ENCODE measurements at places on chromosomes 11 and 22.
A peak's percentile ranks its signal among the peaks of the same experiment; 100 is the strongest.

- DNase-seq = no peak
Measured at GRCh38 chr22:46443850-46444389, 93.5 kb downstream of the CELSR1 start.

GRCh38 chr11:6397636-6398035 is 7.4 kb downstream of the SMPD1 start:
- DNase-seq = no peak

DNA sequence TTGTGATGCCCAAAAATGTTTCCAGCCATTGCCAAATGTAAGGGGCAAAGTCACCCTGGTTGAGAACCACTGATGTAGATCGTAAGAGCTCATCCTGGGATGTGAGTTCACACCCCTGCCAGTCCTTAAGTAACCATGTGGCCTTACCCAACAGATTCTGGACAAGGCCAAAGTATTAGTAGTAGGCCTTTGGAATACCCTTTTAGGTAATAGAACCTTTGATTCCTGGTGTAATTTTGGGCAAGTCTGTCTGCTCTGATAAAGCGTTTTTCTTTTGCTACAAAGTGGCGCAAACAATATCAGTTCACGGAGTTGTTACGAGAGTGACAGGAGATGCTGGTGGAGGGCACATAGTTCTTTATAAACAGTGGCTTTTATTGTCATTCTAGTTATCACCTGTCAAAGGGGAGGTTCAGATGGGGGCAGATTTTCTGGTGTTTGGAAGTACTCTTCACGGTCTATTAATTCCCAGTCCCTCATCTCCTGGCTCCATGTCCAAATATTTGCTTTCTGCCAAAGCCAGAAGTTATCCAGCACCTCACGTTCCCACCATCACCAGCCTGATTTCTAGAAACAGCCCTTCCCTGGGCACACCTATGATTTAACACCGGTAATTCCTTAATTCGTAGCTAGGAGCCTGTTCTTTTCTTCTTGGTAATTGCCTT is 73.8 kb upstream of the CRYBB3 start:
- no peak for DNase-seq

DNA sequence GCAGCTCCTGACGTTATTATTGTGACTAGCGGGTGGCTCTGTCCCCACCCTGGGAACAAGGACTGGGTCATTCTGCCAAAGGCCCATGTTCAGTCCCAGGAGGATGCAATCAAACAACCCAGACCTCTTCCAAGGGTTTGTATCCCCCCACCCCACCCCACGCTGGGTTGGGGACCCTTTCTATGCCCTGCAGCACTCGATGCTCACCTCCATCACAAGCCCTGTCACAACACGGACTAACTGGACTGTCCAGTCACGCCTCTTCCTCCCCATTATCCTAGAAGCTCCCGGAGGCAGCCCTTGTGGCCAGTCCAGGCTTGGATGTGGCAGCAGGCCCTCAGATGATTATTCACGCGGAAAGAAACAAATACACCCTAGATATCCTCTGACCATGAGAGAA is 3.7 kb downstream of the SHANK2 start:
- no peak for DNase-seq

GRCh38 chr11:16166571-16166970 is 189.8 kb downstream of the SOX6 start:
- DNase-seq = no peak

GRCh38 chr22:36873614-36874308 is 13.0 kb downstream of the NCF4 start:
- DNase-seq = peak; percentile 91

DNA sequence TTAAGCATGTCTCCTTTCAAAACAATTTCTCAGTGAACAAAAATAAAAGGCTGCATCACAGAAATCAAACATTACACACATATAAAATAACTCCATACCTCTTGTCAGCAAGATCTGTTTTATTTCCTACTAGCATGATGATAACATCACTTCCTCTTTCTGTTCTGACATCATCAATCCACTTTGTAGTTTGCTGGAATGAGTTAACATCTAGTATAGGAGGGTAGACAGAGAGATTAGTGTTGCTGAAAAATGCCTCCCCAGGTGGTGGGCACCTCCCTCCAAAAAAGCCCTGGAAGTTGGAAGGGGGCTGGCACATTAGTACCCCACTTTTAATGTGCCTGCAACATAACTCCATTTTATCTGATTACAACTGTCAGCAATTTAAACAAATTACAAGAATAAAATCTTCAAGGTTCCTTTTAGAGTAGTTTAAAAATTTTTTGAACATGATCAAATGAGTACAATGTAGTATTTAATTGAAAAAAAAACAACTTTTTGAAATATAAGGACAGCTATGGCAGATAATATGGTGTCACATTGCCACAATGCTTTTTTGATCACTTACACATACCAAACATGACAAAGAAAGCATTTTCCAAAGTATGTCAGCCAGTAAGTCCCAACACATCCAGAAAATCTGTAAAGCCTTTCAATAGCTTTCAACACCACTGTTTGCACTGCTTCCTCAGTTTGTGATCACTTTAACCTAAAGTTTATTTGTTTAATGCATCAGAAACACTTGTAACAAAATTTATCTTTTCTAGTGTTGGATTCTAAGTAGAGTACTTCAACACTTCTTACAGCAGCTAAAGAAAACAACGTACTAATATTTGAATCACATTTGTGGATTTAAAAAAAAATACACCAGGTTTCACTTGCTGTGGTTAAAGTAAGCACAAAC is 44.5 kb downstream of the RAB6A start:
- DNase-seq = peak; percentile 85

DNA sequence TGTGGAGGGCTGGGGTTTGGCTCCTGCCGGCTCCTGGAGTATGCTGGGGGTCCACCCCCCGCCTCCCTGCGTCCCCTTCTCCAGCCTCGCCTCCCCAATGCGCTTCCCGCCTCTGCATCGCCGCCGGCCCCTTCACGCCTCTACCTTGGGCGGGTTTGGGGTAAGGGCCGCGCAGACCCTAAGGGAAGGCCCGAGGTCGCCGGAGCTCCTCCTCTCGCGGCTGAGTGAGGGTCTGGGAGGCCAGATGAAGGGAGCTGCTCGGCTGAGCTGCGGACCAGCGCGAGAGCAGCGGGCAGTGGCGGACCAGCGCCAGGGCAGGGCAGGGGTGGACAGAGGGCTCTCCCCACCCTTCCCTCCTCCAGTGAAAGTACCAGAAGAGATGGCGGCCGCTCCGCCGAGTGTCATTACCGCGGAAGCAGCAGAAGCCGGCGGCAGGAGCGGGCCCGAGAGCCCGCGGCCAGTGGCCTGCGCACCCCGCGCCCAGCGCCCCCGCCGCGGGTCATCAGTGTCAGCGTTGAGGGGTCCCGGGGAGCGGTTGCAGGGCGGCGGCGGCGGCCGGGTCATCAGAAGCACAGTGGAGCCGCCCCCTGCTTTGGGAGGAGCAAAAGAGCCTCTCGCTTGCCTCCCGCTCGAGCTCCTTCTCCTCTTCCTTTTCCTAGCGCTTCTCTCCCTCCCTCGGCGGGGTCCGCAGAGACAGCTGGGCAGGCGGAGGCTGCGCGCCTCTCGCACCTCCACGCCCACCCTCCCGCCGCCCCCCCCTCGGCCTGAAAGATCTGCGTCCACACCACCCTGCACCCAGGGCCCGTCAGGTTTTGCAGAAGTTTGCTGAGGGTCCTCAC is 255.6 kb upstream of the CADM1 start:
- DNase-seq = no peak

GRCh38 chr11:105109855-105110687 is 29.5 kb downstream of the CARD18 start:
- no peak for DNase-seq

- DNase-seq = no peak
Measured at GRCh38 chr11:122711362-122711761, 55.8 kb downstream of the UBASH3B start.

DNA sequence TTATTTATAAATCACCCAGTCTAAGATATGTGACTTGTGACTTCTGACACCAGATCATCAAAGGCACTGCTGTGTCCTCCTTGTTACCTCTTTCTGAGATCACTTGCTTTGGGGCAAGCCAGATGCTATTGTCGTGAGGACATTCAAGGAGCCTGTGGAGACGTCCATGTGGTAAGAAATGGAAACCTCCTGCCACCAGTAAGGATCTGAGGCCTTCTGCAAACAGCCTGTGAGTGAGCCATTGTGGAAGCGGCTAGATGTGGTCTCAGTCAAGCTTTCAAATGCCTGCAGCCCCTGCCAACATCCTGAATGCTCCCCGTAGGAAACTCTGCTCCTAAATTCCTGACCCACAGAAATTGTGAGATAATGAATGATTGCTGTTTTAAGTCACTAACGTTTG is 11.7 kb upstream of the RDX start:
- DNase-seq = no peak

GRCh38 chr11:46607516-46607915 is 9.5 kb downstream of the HARBI1 start:
- DNase-seq = no peak

DNA sequence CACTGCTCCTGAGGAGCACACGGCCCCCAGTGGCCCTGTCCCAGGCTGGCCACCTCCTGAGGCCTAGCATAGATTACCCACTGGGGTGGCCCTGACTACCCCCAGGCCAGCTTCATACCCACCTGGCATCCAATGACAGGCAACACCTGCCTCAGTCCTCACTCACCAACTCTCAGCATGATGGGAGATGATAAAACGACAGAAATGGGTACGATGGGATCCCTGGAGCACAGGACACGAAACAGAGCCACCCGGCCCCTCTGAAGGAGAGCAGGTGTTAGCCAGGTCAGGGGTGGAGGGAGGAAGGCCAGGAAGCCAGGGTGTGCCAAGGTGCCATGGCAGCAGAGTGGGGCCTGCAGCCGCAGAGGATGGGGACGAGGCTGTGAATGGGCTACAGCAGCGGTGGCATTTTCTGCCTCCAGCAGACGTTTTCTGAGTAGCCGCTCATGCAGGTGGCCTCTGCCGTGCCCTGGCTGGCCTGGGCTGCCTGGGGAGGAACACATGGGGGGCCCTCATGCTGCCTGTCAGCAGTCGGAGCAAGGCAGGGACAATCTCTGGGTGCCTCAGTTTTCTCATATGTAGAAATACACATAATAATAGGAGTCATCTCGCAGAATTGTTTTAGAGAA is 50.2 kb upstream of the FGF3 start:
- DNase-seq = no peak

DNA sequence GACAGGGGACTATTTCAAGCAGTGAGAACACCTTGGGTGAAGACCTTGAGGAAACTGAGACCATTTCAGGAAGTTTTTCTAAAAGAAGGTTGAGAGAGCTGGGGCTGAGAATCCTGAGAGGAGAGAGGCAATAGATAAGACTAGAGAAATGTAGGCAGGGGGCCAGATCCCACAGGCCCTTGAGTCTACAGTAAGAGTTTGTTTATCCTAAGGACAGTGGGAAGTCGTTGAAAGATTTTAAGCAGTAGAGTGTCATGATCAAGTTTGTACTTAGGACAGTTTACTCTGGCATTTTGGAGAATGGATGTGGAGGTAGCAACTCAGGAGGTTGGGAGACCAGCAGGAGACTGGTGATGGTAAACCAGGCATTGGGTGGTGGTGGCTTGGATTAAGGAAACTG is 17.1 kb downstream of the HSD17B12 start:
- DNase-seq = peak; percentile 55

DNA sequence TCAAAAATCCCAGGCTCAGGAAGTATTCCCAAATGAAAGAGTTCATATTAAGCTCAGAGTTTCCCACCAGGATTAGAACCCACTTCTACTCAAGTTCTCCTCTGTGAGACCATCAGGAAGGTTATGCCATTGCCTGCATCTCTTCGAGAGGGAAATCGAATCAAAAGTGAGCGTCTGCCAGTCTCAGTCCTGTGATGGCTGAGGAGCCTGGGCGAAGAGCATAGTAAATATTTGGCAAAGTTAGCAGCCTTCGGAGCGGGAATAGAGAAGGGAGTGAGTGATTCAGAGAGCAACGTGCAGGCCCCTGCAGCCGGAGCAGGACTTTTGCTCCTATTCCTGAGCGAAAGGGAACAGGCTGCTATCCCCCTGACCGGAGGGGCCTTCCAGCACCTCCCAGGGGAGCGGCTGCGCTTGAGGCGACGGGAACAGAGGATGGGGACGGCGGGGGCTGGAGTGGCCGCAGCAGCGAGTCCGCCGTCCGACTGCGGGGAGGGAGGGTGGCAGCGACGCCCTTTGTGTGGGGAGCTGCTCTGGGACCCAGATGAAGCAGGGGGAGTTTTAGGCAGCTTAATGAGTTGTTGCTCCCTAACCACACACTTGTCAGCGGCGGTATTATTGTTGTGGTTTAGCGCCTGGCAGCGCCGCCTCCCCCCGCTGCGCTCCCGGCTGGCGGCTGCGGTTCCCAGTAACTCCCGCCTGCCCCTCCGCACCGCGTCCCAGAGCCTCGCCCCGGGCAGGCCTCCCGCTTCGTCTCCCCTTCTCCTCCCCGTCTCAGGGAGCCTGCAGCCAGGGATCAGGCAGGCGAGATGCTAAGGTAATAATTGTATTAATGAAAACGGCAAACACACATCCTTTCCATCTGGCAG is 21.7 kb upstream of the NRGN start:
- DNase-seq = peak; percentile 37

Data from OCI-M1 (cell line).